ENCODE measurements at places on chromosomes 6 and 20.

- DNase-seq, result no peak
Measured at GRCh38 chr20:50750145-50750671, 18.8 kb downstream of the PARD6B start.

- DNase-seq, result no peak
Measured at GRCh38 chr6:84554074-84554473, 210.3 kb downstream of the TBX18 start.

GRCh38 chr6:44701038-44701636, 313.6 kb downstream of the CDC5L start:
- no peak for DNase-seq

GRCh38 chr6:95352064-95352795, 225.1 kb upstream of the MANEA start:
- DNase-seq, result no peak

DNA sequence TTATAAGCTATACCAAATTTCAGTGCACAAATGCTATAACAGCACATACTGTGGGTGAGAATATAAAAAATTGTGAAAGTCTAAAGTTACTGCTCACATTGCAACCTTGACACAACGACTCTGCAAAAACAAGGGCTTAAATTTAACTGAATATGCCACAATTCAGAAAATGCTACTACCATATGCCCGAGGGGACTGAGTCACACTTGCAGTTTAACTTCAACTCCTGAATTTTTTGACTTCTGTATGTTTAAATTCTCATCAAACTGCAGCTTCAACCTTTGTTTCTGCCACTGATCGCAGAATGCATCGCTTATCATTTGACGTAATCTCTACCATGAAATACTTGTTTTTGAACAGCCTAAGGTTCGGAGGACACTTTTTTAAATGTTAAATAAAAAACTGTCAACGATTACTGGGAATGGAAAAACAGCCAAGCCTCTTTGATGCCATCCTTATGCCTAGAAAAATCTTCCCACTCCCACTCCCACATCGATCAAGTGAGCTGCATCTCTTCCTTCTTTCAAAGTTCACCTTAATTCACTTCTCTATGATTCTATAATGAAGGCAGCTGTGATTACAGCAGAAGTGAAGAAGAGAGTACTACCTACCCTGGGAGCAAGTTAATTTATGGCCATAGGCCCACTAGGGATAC, 136.5 kb downstream of the ATXN1 start:
- DNase-seq, result no peak

DNA sequence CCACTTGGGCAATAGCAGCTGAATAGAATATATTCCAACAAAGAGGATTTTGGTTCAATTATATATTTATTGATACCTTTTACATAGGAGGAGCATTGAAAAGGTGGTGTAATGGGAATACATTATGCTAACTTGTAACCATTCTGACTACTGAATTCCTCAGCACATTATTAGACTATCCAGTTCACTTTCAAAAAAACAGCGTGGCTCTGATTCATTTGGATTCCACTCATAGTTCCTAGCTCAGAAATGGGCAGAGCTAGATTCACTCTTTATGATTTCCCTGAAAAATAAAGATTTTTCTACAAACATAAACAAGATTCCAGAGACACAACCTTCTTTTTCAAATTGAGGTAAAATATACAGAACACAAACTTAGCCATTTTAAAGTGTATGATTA, 9.2 kb upstream of the TRERF1 start:
- DNase-seq, result no peak

DNA sequence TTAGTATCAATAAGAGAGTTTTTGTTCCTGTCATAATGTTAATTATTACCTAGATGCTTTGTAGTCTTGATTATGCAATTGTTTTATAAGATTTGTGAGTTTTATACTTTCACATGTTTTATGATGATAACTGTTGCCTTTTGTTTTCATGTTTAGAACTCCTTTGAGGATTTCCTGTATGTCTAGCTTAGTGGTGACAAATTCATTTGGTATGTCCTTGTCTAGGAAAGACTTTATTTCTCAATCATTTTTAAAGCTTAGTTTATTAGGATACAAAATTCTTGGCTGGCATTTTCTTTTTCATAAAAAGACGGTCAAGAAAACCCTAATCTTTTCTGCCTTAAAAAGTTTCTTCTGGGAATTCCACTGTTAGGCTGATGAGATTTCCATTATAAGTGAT, 849.9 kb upstream of the EYS start:
- DNase-seq, result no peak

GRCh38 chr6:6169141-6169540, 151.3 kb downstream of the F13A1 start:
- DNase-seq, result no peak

DNA sequence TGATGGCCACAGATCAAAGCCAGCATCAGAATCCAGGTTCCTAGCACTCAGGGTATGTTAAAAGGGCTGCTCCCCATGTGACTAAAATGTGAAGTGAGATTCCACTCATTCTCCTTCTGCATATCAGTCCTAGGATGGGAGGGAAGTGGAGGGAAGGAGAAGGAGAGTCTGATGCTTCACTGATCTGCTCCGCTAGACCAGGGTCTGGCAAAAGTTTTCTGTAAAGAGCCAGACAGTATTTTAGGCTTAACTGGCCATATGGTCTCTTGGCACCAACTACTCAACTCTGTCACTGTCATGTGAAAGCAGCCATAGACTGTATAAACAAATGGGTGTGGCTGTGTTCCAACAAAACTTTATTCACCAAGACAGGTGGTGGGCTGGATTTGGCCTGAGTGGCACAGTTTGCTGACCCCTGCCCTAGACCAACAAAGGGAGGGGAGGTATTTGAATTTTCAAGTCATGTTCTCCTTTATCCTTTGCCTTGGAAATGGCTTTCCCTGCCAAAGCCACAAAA, 22.6 kb downstream of the GHRH start:
- DNase-seq, result no peak

DNA sequence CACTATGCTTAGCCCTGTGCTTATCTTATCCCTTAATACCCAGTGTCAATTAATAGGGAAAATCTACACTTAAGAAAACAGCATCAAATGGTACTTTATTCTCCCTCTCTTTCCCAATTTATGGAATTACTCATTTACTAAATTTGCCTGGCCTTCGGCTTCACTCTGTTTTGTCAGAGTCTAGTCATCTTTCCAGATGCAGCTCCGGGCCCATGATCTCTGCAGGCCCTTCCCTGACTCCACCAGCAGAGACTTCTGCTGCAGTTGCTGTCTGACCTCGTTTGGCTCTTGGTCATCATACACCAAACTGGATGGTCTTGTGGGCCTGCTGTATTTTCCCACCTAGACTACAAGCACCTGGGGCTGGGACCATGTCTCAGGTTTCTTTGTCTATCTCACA, 27.4 kb downstream of the MRS2 start:
- no peak for DNase-seq

DNA sequence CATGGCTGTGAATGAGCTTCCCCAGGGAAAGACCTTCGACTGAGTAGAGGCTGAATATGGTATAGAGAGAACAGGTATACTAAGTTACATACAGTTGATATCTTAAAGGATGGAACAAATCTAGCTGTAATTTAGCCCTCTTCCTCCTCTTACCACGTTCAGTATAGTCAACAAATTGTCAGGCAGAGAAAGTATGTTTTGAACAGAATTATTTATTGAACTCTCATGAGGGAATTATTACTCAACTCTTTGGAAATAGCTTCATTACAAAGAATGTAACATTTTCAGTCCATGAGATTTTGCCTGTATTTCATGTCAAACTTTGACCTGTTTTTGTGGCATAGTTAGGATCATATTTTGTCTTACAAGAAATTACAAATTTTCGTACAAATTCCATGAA, 63.0 kb downstream of the SH3BGRL2 start:
- no peak for DNase-seq

- DNase-seq, result no peak
Measured at GRCh38 chr6:121285041-121285440, 49.2 kb downstream of the TBC1D32 start.

- DNase-seq, result no peak
Measured at GRCh38 chr20:7911586-7912330, 28.5 kb downstream of the HAO1 start.

DNA sequence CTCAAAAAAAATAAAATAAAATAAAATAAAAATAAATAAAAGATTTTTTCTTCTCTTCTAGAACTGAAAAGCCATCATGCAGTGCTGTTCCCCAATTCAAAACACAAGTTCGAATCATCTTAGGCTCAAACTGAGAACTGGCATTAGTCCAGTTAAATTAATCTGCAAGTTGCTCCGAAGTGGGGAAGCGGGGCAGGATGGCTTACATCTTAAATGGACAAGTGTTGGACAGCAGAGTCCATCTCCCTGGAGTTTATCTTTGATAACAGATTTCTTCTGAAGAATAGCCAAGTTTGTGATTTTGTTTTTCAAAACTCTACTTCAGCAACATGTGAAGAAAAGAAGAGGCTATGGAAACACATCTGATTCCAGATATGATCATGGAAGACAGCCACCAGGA, 111.3 kb upstream of the ASF1A start:
- no peak for DNase-seq

DNA sequence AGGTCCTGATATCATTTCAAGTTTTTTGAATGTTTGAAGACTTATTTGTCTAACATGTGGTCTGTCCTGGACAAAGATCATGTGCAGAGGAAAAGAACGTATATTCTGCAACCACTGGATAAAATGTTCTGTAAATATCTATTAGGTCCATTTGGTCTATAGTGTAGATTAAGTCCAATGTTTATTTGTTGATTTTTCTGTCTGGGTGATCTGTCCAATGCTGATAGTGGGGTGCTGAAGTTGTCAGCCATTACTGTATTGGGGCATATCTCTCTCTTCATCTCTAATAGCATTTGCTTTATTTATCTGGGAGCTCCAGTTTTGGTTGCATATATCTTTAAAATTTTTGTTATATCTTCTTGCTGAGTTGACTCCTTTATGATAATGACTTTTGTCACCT, 258.4 kb upstream of the CITED2 start:
- no peak for DNase-seq

DNA sequence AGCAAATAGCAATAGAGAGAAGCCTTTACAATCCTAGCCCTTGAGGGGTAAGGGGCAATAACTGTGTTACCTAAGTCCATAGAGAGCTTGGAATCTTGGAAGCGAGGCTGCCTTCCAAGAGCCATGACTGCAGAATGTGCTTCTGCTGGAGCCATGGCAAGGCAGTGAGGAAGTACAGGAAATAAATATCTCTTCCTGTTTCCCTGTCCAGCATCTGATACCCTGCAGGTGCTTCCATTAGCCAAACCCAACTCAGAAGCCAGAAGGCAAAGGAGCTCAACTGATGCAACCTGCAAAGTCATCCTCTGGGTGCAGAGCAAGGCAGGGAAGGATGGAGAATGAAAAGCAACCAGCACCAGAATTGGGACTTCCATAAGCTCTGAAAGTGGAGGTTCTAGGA, 41.0 kb upstream of the KLHL31 start:
- DNase-seq, result no peak

GRCh38 chr6:14701946-14702345, 543.9 kb upstream of the JARID2 start:
- no peak for DNase-seq

- no peak for DNase-seq
Measured at GRCh38 chr6:25883536-25883935, 9.5 kb upstream of the SLC17A3 start.

- DNase-seq, result no peak
Measured at GRCh38 chr20:9660236-9660868, 146.0 kb downstream of the LAMP5 start.

DNA sequence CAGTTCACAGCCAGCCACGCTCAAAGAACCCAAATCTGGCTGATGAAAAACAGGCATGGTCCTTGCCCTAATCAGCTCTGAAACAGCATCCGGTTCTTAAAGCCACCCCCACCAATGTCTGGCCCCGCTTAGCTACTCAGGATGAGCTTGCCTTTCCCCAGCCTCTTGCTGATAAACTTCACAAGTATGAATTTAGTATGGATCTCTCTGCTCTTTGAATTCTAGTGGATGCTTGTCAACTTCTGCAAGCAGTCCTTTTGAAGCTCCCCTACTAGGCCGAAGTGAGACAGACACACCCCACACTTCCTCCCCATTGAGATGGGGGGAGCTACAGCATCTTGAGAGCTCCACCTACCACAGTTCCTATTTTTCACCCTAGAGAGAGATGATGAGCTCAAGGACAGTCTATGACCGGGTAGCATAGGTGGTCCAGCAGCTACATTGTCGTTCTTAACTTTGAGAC, 36.7 kb downstream of the EBF4 start:
- no peak for DNase-seq

DNA sequence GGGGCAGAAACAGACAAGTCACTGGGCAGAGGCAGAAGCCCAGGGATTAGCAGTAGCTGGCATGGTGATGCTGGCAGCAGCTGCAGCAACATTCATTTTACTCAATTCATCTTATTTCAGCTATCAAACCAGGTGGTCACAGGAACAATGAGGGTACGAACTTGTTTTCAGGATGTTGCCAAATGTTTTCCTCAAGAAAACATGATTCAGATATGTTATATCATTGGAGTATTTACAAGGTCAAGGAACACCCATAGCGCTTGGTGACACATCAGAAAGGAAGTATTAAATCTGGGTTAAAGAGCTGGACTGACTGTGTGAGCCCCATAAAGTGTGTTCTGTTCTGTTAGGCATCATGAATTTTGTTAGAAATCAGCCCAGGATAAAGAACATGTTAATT, 456.9 kb upstream of the ID4 start:
- DNase-seq, result no peak

DNA sequence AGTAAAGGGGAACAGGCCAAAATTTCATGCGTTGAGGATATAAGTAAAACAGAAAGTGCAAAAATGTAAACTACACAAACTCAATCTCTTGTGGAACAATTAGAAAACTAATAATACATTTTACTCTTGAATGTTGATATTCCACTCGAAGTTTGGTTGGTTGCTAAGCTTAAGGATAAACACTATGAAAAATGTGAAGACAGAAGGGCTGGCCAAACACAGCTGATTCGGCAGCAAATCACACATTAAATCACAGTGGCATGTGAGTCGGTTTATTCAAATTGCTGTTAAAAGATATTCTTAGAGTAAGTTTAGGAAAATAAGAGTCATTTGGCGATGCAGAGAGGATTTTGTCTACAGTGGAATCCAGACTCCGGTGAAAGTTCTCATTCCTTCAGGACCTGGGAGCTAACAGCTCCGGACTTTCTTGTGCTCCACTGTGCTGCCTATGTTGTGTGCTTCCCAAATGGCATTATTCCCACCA, 1.4 kb upstream of the EPM2A start:
- DNase-seq, result no peak

DNA sequence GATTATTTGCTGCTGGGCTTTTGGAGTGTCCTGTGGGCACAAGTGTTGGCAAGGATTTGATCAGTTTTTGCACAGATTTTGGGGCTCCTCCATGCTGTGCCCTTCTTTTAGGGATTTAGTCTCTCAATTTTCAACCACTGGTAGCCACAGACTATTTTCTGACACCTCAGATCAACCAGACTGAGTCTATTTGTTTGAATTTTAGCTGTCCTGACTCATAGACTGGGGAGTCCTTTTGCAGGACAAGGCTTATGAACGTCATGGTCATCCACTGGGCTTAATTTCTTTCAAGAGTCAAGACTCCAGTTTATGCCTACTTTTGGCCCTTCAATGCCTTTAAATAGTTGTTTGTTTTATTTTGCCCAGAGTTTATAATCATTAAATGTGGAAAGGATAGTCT, 59.3 kb downstream of the BCKDHB start:
- no peak for DNase-seq

- no peak for DNase-seq
Measured at GRCh38 chr20:4800676-4801449, 79.2 kb downstream of the PRND start.

GRCh38 chr6:139553916-139554315, 179.5 kb upstream of the CITED2 start:
- no peak for DNase-seq
